Stimulated activated CD4-positive, alpha-beta T cell treated with anti-CD3 and anti-CD28 coated beads, Interleukin-15, amount 100 ng/mL, for 1 hour (primary cell): ENCODE measurements at places on chromosomes 7 and 10.

GRCh38 chr10:32205670-32206069 is 141.3 kb downstream of the EPC1 start:
- DNase-seq, result no peak

- DNase-seq, result no peak
These were observed 43.3 kb downstream of the FAM204A start for GRCh38 chr10:118298787-118299186.

DNA sequence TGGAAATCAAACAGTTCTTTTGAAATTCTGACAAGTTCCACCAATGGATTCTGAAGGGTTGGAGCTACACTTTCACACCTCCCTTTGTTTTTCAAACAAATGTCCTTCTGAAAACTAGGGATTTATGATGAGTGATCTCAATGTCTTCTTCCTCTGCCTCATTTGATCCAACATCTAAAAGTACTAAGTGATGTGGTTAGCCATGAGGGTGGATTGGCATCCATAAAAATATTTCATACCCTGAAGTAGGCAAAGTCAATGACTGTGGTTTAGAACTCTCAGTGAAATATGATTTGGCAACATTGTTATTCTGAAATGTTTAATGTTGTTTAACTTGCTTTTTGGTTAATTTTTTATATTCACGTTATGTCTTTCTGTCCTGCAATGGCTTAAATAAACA is 136.9 kb downstream of the MBL2 start:
- DNase-seq, result no peak

DNA sequence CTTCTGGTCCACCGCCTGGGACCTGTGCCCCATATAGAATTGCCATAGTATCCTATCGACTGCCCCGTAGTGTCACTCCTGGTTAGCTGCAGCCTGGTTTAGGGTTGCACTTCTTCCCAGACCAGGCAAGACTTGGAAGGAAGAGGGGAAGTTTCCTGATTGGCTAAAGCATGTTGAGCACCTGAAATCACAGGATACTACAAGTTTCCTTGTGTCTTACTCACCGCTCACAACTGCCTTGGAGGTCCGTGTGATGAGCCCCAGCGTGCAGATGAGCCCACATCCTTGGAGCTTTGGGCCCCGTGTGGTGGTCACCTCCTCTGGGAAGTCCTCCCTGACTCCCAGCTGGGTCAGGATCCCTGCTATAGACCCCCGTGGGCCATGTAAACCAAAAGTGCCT is 73.9 kb upstream of the GTF2I start:
- no peak for DNase-seq

GRCh38 chr10:23974746-23975272 is 234.1 kb upstream of the KIAA1217 start:
- no peak for DNase-seq

DNA sequence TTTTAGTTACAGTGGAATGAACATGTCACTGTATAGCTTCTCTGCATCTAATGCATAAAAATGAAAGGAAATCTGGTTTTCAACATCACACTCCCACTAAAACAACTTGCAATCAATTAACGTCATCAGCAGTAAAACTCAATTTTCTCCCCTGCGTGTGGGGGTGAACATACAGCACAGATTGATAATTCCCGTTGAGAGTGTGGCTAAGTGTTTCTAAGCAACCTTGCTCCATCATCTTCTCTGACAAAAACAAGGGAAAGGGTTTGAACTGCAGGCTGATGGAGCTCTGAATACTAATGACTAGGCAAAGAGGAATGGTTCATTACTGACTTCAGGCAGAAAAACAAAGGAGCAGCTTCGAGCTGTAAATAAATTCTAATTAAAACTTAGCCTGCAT is 238.3 kb downstream of the PARD3 start:
- no peak for DNase-seq

- DNase-seq, result no peak
These were observed 3.5 kb downstream of the MKRN1 start for GRCh38 chr7:140475747-140476333.

- DNase-seq, result no peak
These were observed 448.9 kb downstream of the ADRA2A start for GRCh38 chr10:111525696-111526095.

GRCh38 chr7:50832744-50833143 is 50.0 kb upstream of the GRB10 start:
- DNase-seq, result no peak
